ENCODE measurements at places on chromosomes 16 and 17.
A peak's percentile ranks its signal among the peaks of the same experiment; 100 is the strongest.

DNA sequence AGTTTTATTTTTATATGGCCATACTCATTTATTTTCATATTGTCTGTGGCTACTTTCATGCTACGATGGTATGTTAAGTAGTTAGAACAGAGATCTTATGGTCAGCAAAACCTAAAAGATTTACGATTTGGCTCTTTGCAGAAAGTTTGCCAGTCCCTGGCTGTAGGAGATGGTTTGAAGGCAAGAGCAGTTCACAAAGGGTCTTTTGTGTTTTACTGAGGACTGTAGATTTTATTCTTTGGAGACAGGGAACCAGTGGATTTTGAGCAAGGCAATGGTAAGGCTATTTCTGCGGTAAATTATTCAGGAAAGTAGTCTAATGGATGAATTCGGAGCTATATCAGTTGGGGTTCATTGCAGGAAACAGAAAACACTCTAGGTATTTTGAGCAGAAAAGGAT is 90.7 kb downstream of the WWP2 start:
- no peak for DNase-seq

GRCh38 chr16:48831076-48831722 is 221.2 kb upstream of the N4BP1 start:
- DNase-seq, result peak; percentile 61

DNA sequence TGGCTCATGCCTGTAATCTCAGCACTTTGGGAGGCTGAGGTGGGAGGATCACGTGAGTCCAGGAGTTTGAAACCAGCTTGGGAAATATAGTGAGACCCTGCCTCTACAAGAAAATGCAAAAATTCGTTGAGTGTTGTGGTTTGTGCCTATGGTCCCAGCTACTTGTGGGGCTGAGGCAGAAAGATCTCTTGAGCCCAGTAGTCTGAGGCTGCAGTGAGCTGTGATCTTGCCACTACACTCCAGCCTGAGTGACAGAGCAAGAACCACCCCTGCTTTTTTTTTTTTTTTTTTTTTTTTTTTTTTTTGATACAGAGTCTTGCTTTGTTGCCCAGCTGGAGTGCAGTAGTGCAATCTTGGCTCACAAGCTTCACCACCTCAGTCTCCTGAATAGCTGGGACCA is 34.0 kb downstream of the ITGB3 start:
- no peak for DNase-seq

DNA sequence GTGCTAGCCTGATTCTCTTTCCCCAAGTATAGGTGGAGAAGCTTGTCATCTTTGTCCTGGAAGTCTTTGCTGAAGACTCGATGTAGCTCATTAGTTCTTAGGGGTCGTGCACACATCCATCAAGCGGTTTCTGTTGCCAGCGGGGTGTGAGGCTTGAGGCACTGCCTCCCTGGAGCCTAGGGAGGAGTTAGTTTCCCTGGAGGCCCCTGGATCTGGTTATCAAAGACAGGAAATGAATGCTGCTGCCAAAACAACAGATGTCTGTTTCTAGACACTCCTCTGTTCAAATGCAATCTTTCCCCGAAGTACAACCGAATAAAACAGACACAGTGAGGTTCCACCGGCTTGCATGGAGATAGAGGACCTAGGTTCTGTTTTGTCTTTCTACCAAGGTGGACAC is 17.5 kb downstream of the HS3ST4 start:
- no peak for DNase-seq

DNA sequence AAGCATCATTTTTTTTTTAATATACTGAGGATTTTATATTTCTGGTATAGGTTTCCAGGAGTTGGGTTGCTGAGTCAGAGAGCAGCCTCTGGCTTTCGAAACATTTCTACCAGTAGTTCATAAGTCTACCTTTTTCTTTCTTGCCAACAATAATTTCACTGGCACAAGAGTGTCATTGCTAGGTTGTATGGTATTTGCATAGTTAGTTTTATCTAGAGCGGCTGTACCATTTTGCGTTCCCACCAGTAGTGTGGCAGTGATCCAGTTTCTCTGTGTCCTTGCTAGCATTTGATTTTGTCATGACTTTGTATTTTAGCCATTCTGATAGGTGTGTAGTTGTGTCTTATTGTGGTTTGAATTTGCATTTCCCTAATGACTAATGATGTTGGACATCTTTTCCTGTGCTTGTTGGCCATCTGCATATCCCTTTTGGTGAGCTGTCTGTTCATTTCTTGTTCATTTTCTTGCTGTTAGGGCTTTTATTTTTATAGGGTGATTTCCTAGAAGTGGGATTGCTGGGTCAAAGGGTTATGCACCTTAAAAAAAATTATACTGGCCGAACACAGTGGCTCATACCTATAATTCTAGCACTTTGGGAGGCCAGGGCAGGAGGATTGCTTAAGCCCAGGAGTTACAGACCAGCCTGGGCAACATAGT is 39.9 kb downstream of the SNX29 start:
- no peak for DNase-seq

DNA sequence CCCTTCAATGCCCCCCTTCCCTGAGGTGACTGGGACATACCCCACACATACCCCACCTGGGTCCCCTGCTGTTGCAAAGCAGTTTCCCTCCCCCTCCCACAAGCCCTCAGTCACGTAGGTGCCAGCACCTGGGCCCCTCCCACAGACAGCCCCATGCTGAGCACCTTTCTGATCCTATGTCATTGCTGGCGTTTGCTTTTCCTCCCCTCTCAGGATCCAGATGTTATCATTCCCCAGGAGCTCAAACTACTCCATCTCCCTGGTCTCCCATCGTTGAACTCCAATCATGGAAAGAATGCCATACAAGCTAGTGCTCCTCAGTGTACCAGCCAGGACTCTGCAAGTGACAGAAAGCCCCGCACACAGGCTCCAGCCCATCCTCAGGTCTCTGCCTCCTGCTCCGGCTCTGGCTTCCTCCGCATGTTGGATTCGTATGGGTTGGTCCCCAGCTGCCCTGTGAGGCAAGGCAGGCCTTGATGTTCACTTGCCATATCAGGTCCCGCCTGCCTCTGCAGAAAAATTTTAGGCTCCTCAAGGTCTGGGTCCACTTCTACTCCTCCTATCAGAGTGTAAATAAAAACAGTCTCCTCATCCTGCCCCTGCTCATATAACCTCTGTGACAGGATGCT is 31.4 kb upstream of the MED9 start:
- DNase-seq, result no peak

- DNase-seq, result no peak
Observed at GRCh38 chr16:35195864-35196216, 1736.4 kb downstream of the TP53TG3F start.

- peak; percentile 17 for DNase-seq
Observed at GRCh38 chr16:87178177-87178863, 138.9 kb downstream of the C16orf95 start.

GRCh38 chr17:47846716-47847340 is 4.1 kb downstream of the SP6 start:
- DNase-seq, result no peak

DNA sequence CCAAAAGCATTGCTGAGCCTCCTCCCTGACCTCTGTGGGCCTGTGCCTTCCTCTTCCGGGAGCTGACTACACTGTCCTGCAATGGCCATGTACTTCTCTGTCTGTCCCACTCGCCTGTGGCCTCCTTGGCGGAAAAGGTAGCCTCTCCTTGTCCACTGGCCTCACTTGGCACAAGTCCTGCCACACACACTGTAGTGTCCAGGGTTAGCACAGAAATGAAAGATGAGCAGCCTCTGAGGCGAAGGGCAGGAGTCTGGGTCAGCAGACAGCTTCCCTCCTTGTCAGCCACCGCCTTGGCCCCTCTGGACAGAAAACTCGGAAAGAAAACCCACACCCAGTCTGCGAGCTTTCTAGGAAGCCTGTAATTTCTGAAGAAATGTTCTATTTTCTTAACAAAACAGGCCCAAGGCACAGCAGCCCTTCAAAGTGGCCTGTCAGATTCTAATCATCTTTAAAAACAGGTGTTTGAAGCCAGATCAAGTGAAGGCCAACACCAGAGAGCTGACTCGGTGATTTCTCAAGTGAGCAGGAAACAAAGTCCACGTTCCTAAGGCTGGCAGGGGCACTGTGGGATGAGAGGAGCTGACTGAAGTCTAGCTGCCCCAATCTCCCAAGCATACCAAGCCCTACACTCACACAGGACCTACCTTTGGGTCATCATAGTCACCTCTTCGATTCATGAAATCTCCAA is 67.2 kb downstream of the GTF3C1 start:
- no peak for DNase-seq

GRCh38 chr17:64418506-64419339 is 28.1 kb upstream of the PECAM1 start:
- DNase-seq, result no peak

- no peak for DNase-seq
Observed at GRCh38 chr16:85935391-85935973, 36.5 kb downstream of the IRF8 start.

GRCh38 chr16:86768999-86769398 is 190.7 kb downstream of the FOXL1 start:
- no peak for DNase-seq

DNA sequence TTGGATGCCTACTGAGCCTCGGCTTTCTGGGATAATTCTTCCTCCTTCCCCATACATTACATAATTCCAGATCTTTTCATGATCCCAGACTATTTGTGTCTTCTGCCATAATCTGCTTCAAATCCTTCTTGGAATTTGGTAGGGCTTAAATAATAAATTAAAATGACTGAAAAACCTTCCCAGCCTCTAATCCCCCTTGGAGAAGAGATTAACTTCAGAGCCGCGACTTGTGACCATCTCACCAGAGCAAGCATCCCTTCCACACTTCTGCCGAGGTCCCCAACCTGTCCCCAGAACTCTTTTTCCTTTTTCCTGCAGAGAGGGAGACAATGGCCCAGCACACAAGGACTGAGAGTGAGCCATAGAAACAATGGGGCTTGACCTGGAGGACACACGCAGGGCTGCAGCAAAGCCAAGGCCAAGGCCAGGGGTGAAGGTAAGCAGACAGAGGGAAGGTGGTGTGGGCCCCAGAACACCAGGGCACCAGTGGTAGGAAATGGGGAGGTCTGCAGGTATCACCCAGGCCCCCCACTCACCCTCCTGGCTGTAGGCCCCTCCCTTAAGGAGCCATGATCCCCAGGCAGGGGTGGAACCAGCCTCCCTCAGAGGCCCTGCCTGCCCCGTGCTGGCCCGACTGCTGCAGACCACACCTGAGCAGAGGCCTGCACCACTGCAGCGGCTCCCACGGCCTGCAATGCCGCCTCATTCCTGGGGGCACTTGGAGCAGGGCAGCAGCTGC is 9.6 kb upstream of the BCAR1 start:
- no peak for DNase-seq

DNA sequence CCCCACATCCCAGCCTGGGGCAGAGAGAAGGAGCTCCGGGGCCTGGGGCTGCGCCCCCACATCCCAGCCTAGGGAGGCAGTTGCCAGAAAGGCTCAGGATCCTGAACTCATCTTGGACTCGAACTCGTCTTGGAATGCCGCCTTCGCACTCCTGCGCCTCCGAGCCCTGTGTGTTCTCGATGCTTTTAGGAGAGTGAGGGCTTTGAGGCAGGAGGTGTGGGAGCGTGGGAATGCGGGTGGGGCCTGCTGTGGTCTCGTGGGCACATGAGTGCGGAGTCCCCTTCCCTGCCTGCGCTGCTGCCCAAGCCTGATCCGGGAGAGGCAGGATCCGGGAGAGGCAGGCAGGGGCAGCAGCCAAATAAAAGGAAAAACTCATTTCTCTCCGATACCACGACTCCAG is 1.2 kb downstream of the BHLHA9 start:
- no peak for DNase-seq

GRCh38 chr17:40070709-40071312 is 8.0 kb downstream of the THRA start:
- DNase-seq, result no peak

DNA sequence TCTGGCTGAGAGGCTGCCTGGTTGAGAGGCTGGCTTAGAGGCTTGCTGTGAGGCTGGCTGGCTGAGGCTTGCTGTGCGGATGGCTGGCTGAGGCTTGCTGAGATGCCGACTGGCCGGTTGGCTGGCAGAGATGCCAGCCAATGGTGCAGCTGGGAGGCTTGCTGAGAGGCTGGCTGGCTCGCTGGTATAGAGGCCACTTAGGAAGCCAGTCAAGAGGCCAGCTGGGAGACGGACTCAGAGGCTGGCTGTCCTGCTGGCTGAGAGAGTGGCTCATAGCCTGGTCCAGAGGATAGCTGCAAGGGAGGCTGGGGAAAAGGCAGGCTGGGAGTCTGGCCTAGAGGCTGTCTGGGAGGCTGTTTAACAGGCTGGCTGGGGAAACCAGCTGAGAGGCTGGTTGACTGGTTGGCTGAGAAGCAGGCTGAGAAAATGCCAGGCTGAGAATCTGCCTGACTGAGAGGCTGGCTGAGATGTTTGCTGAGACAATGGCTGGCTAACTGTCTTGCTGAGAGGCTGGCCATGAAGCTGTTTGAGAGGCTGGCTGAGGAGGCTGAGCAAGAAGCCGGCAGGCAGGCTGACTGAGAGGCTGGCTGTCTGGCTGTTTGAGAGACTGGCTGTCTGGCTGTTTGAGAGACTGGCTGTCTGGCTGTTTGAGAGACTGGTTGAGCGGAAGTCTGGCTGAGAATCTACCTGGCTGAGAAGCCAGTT is 37.5 kb upstream of the ACSM2B start:
- no peak for DNase-seq

DNA sequence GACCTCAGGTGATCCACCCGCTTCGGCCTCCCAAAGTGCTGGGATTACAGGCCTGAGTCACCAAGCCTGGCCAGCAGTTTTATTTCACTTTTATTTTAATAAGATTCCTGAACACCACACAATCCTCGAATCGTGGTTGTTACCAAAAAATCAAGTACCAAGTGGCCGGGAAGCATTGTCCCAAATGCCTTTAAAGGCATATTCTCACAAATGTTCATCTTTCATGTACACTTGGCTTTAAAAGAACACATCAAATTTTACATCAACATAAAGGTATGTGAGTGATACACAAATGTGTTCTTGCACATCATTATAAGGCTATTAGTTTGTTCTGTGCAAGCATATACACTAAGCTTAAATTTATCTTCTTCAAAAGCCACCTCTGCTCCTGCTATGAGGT is 8.1 kb upstream of the MYH11 start:
- DNase-seq, result no peak

GRCh38 chr17:16494059-16494458 is 2.1 kb upstream of the LRRC75A start:
- DNase-seq, result no peak

DNA sequence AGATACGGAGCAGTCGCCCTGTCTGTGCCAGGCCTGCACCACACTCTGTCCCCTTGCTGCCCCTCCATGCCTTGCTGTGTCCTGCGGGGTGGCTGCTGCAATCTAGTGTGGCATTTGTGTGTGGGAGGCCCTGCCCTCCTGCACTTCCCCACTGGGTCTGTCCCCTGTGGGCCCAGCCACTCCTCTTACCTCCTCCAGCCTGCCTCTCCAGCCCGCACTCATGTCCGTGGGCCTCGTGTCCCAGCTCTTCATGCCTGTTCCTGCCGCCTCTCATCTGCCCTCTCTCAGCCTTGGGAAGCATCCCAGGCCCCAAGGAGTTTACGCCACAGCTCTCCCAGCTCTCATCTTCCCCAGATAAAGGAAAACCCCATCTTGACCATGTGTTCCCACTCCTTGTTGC is 26.6 kb downstream of the CRAMP1 start:
- no peak for DNase-seq

DNA sequence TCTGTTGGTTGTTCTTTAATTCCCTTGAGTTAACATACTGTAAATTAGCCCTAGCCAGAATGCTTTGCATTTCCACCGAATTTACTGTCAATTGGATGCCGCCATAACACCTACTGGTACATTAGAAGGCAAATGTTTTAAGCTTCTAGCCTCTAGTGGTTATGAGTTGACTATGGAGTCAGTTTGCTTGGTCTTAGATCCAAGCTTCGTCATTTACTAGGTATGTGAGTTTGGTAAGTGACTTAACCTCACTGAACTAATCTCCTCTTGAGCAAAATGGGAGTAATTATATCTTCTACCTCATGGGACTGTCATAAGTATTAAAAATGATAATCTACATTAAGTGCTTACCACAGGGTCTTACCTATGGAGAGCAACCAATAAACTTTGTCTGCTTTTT is 20.4 kb upstream of the CDH11 start:
- no peak for DNase-seq

All from endothelial cell (in vitro differentiated cells).